Stimulated activated CD4-positive, alpha-beta T cell treated with anti-CD3 and anti-CD28 coated beads, Interleukin-12 subunit alpha, Interleukin-12 subunit beta, amount 100 ng/mL, for 24 hours (primary cell): ENCODE measurements at places on chromosomes 1 and 21.

DNA sequence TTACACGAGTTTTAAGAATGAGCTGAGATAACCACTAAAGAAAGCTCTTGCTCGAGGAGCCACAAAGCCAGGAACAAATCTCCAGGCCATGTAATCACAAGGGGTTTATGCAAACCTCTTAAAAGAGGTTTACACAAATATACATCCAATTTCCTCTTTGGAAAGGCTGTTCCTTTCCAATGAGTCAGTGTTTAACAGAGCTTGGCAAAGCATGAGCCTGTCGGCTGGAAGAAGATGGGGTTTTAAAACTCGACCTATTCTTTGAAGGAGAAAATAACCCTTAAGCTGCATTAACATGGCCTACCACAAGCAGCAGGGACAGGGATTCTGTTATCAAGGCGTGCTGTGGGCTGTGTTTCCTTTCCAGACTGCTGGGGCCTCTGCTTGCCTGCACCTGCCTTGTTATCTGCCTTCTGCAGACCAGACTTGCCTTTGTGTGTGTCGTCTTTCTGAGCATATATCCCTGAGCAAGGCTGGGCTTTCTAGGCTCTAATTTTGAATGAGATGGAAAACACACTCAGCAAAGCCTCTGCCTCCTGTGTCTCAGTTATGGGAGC lies 40.6 kb upstream of the CYP2J2 start:
- no peak for DNase-seq

DNA sequence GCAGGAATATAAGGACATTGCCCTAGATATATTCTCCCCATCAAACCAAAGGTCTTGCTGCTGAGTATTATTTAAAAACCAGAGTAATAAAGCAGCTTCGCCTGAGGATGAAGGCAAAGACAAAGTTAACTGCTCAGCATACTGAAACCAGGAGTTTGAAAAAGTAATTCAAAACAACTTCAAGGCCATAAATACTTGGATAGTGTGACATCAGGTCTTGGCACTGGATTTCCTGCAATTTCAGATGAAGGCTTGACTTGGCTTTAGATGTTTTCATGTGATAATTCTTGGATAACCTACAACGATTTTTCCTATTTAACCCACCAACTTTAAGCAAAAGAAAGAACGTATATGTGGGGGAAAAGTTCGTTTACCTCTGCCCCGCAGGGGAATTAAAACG lies 10.6 kb downstream of the SOD1 start:
- DNase-seq: no peak

DNA sequence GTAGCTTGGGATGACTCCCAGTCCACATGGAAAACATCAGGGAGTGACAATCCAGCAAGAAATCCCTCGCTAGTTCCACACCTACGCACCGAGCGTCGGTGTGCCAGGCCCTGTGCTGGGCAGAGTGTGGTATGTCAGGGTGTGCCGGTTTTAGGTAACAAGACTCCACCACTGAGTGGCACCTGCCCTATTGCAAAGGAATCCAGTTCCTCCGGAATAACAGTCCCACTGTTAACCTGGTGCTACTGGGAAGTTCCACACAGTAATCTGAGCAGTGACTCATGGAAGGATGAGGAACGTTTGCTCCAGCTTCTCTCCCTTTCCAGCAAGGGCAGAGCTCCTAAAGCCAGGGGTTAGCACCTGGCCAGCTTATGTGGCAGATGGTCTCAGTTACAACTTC lies 14.3 kb downstream of the RNF207 start:
- DNase-seq: no peak

- DNase-seq: no peak
Measured at GRCh38 chr1:17370618-17371017, 1.4 kb upstream of the PADI6 start.

DNA sequence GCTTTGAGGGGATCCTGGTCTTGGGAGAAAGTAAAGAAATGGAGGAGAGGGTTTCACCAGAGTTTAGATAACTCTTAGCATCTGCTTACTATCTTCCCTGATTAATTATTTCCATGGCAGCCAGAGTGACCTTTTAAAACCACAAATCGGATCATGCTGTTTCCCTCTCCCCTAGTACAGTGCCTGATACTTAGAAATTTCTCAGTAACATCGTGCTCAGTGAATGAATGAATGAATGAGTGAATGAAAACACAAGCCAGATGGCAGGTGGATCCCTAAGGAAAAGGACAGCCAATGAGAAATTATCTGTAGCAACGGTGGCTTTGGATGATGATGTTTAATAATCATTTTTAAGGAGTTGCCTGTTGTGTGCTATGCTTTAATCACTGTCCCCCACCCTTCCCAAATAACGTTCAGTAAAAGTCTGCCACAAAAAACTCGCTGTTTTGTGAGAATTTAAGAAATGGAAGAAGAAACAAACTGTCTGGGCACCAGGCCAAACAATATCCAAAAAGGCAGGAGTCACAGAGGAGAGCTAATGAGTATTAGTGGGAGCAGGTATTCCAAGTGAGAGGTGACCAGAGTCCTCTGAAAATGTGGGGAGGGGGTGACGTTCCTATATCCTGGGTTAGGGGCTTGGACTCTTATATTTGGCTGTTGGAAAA lies 737 bp upstream of the SMAP2 start:
- DNase-seq: no peak

GRCh38 chr1:211684791-211685190 lies 9.4 kb upstream of the NEK2 start:
- no peak for DNase-seq

DNA sequence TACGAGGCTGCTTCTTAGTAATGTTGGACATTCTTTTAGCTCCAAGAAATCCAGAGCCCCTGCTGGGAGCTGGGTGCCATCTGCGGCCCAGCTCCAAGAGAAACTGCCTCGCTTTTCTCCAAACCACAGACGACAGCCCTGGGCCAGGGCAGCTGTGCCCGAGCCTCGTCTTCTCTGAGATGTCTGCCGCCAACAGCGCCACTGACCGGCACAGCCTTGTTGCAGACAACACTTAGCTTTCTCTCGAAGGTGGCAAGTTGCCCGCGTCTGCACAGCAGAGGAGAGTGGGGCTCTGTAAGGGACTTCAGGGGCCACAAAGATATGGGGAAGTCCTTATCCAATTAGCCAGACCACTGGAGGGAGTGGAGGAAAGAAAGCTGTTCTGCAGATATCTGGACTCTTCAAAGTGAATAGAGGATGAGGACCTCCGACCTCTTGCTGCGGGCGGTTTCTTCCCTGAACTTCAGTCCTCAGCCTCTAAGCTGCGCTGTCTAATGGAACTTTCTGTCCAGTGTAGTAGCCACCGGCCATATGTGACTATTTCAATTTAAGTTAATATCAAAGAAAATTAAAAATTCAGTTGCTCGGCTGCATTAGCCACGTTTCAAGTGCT lies 63.9 kb upstream of the DISP3 start:
- no peak for DNase-seq

- DNase-seq: no peak
Measured at GRCh38 chr1:202710070-202711045, at the start of gene SYT2. Gene SYT2 (minus strand): TSS chr1:202710454. CDS start chr1:202605772, 104,682 bp downstream.

DNA sequence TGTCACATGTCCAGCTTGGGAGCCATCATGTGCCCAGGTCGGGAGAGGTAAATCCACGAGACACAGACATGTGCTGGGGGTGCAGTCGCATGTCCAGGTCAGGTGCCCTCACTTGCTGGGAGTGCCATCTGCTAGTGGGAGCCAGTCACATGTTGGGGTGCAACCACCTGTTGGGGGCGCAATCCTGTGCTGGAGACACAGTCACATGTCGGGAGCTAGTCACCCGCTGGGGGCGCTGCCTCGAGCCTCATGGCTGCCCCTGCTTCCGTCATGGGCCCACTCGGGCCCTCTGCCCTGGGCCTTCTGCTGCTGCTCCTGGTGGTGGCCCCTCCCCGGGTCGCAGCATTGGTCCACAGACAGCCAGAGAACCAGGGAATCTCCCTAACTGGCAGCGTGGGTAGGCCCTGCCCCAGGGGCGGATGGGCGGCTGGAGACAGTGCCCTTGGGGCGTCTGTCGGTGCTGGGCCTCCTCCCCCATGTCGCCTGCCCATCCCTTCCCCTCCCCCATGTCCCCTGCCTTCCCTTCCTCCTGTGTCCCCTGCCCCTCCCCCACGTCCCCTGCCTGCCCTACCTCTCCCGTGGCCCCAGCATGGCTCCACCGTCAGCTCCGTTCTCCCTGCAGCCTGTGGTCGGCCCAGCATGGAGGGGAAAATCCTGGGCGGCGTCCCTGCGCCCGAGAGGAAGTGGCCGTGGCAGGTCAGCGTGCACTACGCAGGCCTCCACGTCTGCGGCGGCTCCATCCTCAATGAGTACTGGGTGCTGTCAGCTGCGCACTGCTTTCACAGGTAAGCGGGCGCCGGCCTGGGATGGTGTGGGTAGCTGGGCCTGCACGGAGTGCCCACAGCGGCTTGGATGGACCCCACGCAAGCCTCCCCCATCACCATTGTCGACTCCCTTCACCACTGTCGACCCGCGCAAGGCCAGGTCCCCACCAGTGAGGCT lies at the start of gene PRSS38:
TSS of gene PRSS38 (plus strand) at position 208 of the 942 bp plus-strand sequence. CDS start at position 250, 42 bp downstream.
- no peak for DNase-seq

DNA sequence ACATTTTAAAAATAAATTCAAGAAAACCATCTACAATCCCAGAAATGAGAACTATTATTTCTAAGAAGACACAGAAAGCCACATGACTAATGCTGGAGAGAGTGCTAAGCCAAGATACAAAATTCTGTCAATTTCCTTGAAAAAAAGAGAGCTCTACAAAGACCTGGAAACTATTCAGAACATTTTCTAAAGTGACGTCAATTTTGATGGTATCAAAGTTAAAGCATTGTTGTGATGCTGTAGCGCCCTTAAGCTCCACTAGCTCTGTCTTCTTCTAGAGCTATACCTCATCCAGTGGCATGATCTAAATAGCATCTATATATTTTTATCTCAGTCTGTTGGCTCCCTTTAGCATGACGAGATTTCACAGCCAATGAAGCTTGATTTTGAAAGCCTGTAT lies 73.9 kb downstream of the ODF2L start:
- no peak for DNase-seq

GRCh38 chr1:149997585-149998262 lies 12.8 kb downstream of the OTUD7B start:
- DNase-seq: no peak

DNA sequence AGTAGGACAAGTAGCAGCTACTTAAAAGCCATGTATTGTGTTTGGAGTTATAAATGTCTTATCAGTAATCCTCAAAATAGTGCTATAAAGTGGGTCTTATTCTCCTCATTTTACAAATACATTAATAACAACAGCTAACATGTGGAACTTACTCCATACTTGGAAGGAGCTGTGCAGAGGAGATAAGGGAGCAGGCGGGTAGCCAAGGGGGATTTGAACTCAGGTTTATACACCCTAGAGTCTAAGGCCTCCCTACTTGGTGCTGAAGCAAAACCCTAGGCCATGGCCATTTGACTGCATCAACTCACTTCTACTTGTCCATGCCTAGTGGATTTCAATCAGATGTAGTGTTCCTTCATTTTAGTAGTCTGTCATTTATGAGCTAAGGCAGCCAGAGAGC lies 72.1 kb downstream of the LMO4 start:
- no peak for DNase-seq

DNA sequence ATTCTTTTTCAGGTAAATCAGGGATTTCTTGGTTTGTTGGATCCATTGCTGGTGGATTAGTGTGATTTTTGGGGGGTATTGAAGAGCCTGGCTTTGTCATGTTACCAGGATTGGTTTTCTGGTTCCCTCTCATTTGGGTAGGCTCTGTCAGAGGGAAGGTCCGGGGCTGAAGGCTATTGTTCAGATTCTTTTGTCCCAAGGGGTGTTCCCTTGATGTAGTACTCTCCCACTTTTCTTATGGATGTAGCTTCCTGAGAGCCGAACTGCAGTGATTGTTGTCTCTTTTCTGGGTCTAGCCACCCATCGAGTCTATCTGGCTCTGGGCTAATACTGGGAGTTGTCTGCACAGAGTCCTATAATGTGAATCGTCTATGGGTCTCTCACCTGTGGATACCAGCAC lies 17.6 kb upstream of the CCSAP start:
- no peak for DNase-seq

DNA sequence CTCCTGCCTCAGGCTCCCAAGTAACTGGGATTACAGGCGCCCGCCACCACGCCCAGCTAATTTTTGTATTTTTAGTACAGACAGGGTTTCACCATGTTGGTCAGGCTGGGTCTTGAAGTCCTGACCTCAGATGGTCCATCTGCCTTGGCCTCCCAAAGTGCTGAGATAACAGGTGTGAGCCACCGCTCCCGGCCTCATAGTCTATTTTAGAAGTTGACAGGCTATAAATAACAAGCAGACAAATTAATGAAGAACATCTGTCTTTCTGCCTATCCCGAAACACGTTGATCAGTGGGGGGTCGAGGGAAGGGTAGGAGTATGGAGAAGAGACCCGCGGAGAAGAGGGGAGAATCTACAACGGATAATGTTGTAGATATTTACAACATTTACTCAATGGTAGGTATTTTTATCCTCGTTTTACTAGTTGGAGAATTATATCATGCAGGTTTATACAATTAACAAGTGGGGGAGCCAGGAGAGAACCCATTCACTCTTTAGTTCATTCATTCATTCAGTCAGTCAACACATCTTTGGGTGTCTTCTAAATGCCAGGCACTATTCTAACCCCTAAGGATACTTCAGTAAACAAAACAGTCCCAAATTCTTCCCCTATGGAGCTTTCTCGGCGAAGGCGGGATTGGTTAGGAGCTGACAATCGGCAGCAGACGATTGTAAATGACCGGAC lies 497 bp upstream of the IFNAR2 start:
- no peak for DNase-seq

- DNase-seq: no peak
Measured at GRCh38 chr1:208028526-208028925, 117.6 kb upstream of the CD34 start.

DNA sequence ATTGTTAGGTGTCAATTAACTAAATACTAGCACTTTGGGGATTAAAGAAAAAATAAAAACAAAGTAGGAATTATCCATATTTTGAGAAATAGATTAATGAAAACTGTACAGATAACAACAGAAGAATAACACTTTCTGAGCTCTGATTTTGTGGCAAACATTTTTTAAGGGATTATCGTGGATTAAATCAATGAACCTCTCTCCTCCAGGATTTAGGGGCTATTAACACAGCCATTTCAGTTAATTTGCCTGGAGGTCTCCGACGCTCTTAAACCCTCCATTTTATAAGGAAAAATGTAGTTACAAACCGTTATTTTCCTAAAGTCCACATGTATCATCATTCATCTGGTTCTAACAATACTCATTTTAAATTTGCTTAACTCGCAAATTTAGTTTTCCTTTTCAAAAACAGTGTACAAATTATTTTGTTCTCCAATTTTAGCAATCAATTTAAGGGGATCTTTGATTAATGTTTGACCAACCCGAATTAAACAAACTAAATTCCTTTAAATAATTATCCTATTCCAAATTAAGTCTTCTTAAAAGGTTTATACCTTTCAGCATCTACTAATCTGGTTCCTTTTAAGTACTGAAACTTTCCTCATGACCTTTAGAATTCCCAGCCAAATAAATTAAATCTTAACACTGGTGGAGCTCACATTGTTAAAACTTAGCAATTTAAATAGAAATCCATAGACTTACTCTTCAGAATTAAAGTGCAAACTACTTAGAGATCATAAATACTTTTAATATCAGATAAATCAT lies 30.7 kb upstream of the RNF187 start:
- DNase-seq: no peak

DNA sequence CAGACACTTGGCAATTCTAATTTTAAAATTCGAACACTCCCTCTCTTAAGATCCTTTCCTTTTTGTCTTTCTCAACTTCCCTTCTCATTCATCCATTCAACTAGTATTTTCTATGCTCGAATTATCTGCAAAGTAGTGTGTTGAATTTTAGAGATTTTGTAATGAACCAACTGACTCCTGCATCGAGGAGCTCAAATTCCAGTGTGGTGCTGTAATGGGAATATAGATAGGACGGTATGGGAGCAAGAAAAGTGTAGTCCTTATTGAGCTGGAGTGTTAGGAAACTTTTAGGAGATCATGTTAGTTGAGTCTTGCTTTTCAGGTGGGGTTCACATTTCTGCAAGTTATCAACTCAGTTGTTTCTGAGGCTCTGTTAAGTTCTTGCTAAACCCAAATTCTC lies 897.5 kb downstream of the TTLL7 start:
- no peak for DNase-seq
